ENCODE measurements at places on chromosomes 2 and 18.
A peak's percentile ranks its signal among the peaks of the same experiment; 100 is the strongest.

- peak; percentile 79 for DNase-seq
These were observed 65.8 kb downstream of the RTP5 start for GRCh38 chr2:241935314-241935713.

DNA sequence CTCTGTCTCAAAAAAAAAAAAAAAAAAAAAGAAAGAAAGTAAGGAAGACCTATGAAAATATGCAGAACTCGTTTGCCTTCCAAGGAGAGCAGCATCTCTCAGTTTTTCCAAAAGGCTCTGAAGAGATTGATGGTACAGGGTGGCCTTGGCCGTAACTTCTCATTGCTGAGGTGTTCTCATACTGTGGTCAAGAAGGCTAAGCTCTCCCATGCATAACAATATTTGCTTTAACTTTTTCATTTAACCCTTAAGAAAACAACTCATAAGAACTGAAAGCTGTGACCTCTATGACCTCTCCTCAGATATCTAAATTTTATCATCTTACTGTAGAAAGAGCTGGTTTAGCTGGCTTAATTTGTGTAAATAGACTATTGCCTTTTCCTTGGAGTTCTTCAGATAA, 37.1 kb upstream of the GATA6 start:
- no peak for DNase-seq

GRCh38 chr18:56323673-56324072, 314.7 kb downstream of the TXNL1 start:
- DNase-seq = no peak

GRCh38 chr18:29838556-29838955, 1204.0 kb downstream of the DSC3 start:
- DNase-seq = no peak

- DNase-seq = no peak
These were observed 94.2 kb downstream of the FTCDNL1 start for GRCh38 chr2:199756743-199757142.

- DNase-seq = no peak
These were observed 246.2 kb upstream of the ID2 start for GRCh38 chr2:8435608-8436007.

GRCh38 chr2:100522430-100522829, 40.4 kb upstream of the PDCL3 start:
- no peak for DNase-seq

DNA sequence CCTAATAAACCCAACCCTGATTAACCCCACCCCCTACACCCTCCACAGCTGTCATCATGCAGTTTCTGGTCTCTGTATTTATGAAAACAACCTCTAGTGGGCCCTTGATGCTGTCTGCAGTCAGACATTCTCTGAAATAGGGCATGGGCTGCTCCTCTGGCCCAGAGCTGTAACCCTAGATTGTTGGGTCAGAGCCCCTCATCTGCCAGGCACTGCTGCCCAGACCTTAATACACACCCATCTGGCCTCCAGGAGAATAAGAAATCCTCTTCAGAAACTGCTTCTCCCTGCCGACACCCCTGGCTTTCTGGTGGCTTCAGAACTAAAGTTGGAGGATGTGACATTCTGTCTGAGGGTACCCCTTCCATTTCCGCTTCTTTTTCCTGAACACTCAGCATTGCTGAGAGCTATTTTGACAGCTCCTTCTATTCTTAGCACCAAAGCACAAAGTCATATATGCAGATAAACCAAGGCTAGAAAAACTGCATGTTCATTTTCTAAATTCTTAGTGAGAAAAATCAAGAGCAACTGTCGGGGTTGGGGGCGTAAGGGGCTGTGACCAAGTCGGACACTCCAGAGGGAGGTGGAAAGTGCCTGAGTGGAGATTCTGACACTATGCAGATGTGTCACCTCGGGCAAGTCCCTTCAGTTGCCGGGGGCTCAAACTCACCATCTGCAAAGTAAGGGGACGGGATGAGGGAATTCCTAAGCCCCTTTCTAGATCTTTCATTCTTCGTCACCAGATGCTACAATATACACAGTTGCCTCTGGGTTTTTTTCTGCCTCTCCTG, 28.7 kb downstream of the SRSF7 start:
- no peak for DNase-seq

- peak; percentile 8 for DNase-seq
These were observed 85.4 kb upstream of the ATG16L1 start for GRCh38 chr2:233165895-233166661.

- no peak for DNase-seq
These were observed 457.2 kb downstream of the STK39 start for GRCh38 chr2:167790189-167790588.

GRCh38 chr2:65722028-65722778, 289.8 kb upstream of the SPRED2 start:
- DNase-seq = peak; percentile 45

- DNase-seq = no peak
These were observed 73.3 kb downstream of the ZNF385B start for GRCh38 chr2:179788104-179788503.

Data from fibroblast of skin of back (primary cell).